ENCODE measurements at places on chromosomes 4 and X.

DNA sequence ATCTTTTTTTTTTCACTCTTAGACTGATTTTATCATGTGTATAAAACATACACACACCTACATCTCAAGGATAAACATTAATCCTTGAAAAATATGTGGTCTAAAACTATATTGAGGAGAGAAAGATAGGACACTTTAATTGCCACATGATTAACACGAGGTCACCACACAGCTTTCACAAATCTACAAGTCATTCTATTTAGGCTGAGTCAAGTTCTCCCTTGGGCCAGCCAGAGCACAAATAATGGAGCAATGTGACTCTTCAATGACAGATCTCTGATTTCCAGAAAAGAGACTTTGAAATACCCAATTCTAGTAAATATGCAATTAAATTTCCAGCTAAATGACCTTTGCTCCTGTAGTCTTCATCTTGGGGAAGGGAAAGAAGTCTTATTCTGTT, 12.9 kb upstream of the ADH4 start:
- no peak for DNase-seq

GRCh38 chrX:54560411-54560810, 30.4 kb downstream of the GNL3L start:
- no peak for DNase-seq

- DNase-seq, result no peak
Measured at GRCh38 chrX:25131055-25131454, 115.3 kb upstream of the ARX start.

DNA sequence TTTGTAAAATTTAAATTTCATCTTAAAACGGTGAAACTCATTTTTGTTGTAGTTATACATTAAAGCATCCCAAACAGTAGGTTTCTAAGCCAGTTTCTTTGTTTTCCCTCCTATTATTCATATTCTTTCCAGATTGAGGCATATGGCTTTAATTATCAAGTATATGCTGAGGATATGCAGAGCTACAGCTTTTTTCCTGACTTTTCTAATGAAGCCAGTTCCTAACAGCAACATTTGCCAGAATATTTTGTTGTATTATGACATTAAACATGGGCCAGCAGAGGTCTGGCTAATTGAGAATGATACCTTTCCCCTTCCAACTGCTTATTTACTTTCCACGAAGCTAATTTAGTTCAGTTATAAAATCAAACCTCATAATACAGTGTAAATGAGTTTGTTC, 75.3 kb downstream of the SLIT2 start:
- no peak for DNase-seq

DNA sequence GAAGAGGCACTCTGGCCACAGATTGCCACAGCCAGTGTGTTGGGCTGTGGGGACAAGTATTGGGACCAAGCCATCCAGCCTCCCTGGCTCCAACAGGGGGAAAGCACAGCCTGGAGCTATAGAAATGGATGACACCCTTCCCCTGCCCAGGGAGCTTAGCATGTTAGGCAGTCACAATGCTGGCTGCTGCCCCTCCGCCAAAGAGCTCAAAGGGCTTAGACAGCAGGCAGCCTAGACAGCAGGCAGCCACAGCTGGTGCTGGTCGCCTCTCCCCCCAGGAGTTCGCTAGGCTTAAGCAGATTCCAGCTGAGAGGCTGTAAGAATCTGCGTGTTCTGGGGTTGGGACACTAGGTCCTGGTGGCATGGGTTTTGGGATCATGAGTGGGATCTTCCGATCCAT, 94.5 kb upstream of the MXRA5 start:
- no peak for DNase-seq

DNA sequence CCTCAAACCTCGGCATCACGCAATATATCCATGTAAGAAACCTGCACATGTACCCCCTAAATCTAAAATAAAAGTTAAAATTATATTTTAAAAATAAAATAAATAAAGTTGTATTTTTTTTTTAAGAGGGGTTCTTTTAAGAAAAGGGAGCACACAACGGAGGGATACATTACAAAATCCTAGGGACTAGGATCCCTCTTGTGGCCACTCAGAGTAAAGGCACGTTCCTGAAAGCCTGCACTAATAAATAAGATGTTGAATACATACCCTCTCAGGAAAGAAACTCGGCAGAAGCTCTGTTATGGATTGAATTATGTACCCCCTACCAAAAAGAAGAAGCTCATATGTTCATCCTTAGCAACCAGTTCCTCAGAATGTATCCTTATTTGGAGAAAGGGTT, 50.9 kb upstream of the PRDX4 start:
- no peak for DNase-seq

GRCh38 chr4:95155759-95156451, 392.9 kb downstream of the UNC5C start:
- DNase-seq, result no peak

DNA sequence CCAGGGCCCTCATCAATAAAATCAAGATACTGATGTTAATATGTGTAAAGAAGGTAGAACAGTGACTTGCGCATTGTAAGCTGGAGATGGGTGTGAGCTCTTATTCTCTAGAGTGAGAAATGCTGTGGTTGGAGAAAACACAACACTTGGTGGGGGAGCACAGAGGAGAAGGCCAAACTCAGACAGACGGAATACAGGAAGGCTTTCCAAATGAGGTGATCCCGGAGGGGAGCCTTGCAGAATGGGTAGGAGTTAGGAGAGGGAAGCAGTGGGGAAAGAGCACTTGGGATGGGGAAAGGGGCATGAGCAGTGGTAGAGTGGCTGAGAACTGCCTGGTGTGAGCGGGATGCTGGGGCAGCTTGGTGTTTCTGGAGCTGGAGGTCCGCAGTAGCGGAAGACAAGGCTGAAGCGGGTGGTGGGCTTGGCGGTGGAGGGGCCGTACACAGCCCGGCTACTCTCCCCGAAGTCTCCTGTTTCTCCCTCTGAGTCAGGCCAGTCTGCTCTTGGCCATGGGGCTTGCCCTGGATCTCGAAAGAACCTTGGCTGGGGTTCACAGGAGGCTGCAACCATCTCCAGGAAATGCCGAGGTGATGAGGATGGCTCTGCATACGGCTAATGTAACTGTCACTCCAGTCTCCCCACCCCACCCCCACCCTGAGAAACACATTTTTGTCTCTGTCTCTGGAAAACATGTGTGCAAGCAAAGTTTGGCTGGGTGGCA, 11.3 kb upstream of the PLAC1 start:
- no peak for DNase-seq

- no peak for DNase-seq
Measured at GRCh38 chrX:145405012-145405411, 157.7 kb downstream of the SPANXN1 start.

DNA sequence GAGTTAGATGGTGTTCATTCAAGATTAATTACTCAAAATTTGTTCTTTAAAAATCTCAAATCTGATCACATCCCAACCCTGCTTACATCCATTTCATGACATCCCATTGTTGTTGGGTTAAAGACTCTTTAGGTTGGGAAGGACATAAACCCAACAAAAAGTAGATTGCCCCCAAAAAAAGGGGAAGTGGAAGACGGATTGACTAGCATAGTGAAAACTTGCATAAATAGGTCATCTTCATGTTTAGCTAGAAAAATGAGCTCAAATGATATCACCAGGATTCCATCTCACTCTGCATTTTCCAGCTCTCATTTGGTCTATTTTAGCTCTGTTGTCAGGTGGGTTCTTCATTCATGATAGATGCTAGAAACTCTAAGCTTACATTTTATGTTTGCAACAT, 18.5 kb upstream of the TET2 start:
- no peak for DNase-seq

GRCh38 chrX:134601240-134601765, 57.0 kb downstream of the PLAC1 start:
- DNase-seq, result no peak

DNA sequence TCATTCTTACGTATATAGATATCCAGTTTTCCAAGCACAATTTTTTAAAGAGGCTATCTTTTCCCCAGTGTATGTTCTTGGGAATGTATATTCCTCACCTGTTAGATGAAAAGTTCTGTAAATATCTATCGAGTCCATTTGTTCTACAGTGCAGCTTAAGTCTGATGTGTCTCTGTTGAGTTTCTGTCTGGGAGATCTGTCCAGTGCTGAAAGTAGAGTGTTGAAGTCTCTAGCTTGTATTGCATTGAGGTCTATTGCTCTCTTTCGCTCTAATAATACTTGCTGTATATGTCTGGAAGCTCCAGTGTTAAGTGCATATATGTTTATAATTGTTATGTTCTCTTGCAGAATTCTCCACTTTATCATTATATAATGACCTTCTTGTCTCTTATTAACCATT, 373.1 kb downstream of the PPARGC1A start:
- no peak for DNase-seq

GRCh38 chr4:16196482-16197393, 29.5 kb downstream of the TAPT1 start:
- no peak for DNase-seq

- DNase-seq, result no peak
Measured at GRCh38 chr4:76997077-76997476, 47.5 kb downstream of the SEPTIN11 start.

GRCh38 chr4:153582954-153583702, 101.0 kb upstream of the TLR2 start:
- no peak for DNase-seq

DNA sequence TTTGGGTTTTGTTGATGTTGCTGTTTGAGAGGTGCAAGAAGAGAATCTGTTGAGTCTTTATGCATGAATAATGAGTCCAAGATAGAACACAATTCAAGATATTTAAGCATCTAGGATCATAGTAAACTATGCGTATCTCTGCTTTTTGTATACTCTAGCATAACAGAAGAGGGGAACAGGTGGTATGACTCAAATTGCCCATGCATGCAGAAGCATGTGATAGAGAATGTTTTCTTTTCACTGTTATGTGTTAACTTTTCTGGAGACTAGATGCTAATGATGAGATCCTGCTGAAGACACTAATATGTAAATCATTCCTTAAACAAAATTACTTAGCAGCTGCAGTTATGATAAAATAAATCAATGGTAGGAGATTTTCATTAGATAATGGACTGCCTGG, 165.3 kb upstream of the FTHL17 start:
- no peak for DNase-seq

DNA sequence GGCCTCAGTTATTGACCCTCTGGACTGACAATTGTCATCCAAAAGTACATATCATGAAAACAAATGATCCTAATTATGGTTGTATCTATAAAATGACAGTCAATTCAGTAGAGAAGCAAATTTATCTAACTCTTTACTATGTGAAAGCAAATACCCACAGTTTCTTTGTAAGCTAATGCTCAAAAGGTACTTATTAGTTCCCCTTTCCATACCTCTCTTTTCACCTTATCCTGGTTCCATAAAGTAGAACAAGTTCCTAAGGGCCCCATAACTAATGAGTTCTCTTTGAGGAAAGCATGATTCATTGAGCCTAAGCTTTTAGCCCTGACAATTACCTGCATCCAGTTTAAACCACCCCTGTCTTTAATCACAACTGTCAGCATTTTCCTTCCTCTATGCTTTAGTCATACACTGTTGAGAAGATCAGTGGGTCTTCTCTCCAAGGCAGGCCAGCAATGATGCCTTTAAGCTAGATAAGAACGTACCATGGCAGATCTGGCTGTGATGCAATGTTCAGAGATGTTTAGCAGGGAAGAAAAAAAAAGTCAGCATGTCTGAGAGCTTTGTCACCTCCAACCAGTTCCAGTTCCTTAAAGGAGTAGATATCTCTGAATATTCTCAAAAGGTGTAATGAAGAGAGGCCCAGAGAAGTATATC, 179.7 kb upstream of the RASGEF1B start:
- DNase-seq, result no peak

- DNase-seq, result no peak
Measured at GRCh38 chr4:157591245-157591644, 370.7 kb downstream of the GRIA2 start.

GRCh38 chr4:184824081-184824775, 1.5 kb downstream of the ACSL1 start:
- no peak for DNase-seq

GRCh38 chr4:134422776-134423175, 221.2 kb upstream of the PABPC4L start:
- DNase-seq, result no peak

DNA sequence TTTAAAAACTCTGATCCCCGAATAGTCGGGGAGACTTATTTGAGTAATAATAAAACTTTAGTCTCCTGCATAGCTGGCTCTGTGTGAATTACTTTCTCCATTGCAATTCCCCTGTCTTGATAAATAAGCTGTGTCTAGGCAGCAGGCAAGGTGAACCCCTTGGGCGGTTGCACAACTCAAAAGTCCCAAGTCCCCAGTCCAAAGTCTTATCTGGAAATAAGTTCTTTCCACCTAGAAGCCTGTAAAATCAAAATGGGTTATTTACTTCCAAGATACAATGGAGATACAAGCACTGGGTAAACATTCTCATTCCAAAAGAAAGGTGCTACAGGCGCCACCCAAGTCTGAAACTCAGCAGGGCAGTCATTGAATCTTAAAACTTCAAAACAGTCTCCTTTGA, 10.1 kb upstream of the PNMA5 start:
- no peak for DNase-seq

GRCh38 chrX:18377796-18378195, 23.3 kb upstream of the SCML2 start:
- DNase-seq, result no peak

GRCh38 chr4:82201805-82202641, 171.8 kb downstream of the HNRNPD start:
- no peak for DNase-seq

DNA sequence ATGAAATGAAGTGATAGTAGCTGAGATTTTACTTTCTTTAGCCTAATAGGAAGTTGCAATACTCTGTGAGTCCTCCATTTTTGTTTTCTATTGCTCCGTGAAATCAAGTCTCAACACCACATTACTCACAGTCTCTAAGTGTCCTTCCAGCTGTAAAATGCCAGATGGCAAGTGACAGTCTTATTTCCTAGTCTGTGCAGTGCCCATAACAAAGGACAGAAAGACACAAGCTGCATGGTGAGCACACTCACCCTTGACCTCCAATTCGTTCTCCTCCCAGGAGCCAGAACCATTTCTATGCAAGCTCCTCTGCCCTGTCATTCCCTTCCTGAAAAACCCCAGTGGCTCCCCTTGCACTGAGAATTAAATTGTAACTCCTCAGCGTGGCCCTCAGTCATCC, 101.6 kb downstream of the PARM1 start:
- no peak for DNase-seq

DNA sequence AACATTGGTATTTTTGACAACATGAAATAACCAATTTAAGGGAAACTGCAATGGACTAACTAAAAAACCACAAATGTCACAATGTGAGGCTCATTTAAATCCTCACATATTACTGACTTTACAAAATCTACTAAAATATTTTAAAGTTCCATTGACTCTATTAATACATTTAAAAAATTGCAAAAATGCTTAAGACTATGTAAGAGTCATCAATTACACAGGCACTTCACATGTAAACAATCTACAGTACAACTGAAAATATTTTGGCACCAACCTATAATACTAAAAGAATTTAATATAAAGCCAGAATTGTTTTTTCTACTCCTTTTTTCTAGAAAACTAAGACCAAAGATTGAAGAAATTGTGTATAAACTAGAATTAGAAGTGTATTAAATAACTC, 76.8 kb upstream of the RBMXL3 start:
- no peak for DNase-seq
